COLO829 (cell line): ENCODE measurements at places on chromosomes 4 and X.

GRCh38 chr4:107619066-107619465 lies 101.0 kb downstream of the PAPSS1 start:
- DNase-seq: no peak

GRCh38 chr4:176792326-176793059 lies at the start of gene VEGFC:
VEGFC (minus strand) TSS chr4:176792922; CDS start chr4:176792311, 611 bp downstream.
- no peak for DNase-seq

- DNase-seq: no peak
These were observed 68.7 kb downstream of the SORCS2 start for GRCh38 chr4:7261087-7261486.

DNA sequence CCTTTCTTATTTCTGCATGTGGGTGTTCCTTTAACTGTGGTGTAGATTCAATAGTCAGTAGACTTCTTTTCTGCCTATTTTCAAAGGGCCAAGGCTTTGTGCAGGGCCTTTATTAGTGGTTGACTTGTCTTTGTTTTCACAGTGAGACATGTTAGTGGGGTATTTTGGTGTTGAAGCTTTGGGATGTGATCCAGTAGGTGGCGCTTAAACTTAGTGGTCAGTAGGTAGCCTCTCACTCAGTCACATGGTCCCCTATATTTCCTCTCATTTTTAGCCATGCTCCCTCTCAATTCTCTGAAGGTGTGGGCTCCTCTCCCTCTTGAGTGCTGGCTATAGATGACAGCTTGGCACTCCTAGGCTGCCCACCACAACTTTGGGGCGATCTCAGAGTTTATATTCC lies 23.4 kb upstream of the SLC10A7 start:
- no peak for DNase-seq

DNA sequence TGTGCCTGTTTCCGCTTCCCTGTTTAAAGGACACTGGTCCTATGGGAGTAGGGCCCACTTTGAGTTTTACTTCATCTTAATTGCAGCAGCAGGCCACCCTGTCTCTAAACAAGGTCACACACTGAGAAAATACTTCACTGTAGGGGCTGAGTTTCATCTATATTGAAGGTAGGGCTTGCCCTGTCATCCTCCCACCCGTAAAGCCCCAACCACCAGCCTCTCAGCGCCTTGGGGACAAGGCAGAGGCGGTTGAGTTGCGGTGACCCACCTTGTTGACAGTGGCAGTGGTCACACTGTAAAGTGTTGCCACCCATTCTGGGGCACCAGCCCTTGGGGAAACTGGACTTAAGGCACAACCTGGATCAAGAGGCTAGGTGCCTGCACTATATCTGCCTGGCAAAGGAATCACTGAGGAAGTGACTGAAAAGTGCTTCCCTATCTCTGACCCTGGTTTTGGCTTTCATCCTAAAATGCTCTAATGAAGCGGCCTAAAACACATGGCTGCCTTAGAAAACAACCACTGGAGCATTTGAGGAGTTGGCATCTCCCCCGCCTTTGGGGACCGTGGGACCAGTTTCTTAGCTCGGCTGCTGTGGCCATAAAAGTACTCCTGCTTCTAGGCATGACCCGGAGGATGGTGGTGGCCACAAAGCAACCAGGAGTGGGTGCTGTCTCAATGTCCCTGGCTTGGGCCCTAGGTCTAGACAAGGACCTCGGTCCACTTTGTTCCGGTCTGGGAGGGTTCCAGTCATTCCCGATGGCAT lies 7.8 kb upstream of the WDR1 start:
- DNase-seq: no peak

- no peak for DNase-seq
These were observed 51.7 kb downstream of the ADGRG2 start for GRCh38 chrX:19070555-19070994.

- DNase-seq: no peak
These were observed 2.0 kb upstream of the PGK1 start for GRCh38 chrX:78102091-78102490.

DNA sequence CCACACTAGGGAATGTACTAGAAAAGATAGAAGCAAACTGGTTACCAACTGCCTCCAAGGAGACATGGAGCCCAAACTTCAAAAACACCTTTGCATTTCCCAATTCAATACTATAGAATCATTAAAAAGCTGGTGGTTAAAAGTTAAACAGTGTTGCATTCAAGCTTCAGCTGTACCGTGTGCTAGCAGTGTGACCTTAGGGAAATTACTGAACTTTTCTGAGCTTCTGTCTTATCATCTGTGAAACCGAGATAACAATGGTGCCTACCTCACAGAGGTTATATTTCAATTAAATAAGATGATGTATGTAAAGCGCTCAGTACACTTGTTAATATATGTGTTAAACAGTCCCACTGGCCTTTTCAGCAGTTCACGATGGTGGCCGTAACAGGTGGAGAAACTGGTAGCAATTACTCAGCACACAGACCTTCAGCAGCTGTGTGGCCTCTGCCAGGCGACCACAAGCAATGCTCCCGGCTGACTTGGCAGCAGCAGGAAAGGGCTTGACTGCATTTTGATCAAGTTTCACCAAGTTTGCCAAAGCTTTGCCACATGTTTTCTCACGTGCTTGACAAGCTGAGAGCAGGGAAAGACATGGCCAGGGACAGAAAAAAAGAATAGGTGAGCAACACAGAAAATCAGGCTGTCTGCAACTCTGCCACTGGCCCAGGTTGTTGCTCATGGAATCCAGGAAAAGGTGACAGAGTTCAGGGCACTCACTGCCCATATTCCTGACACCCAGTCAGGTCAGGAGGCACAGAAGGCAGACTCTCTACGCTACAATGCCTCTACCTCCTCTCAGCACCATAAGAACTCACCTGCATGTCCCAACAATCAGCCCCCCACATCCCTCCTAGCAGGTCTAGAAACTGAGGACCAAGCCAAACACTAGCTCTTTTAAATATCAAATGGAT lies 72.1 kb downstream of the PARM1 start:
- no peak for DNase-seq

- DNase-seq: no peak
These were observed 62.9 kb downstream of the MID1IP1 start for GRCh38 chrX:38864165-38864564.

DNA sequence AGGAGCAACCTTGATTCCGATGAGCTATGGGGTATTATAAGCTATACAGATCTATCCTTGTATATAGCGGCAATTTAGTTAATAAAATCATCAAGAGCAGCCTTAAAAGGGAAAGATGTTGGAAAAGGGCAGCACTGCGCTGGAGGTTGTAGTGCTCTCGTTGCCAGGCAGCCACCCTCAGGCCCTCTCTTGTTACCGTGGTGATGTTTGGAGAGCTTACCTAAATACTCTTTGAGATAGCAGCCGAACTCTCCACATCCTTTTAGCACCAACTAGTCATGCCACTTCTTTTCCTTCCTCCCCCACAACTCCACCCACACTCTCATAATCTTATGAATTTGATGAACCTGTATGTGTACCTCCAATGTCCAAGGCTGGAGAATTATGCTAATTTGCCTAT lies 3.8 kb upstream of the RADX start:
- no peak for DNase-seq

- no peak for DNase-seq
These were observed 53.9 kb upstream of the MMAA start for GRCh38 chr4:145565328-145565727.

DNA sequence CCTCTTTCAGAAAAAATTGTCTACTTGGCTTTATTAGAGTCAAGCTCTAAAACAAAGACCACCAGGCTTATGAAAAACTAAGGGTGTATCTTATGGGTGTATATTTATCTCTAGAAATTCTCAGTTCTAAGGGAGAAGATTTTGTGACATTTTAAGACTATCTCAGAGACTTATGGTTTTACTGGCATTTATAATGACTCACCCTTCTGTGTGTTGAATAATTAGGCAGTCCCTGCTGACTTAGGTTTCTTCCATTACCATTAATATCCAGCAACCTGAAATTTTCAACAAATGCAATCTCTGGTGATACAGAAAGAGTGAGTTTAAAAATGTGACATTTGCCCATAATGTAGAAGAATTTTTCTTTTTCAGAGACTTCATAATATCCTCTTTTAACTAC lies 1015.0 kb upstream of the AGA start:
- no peak for DNase-seq

DNA sequence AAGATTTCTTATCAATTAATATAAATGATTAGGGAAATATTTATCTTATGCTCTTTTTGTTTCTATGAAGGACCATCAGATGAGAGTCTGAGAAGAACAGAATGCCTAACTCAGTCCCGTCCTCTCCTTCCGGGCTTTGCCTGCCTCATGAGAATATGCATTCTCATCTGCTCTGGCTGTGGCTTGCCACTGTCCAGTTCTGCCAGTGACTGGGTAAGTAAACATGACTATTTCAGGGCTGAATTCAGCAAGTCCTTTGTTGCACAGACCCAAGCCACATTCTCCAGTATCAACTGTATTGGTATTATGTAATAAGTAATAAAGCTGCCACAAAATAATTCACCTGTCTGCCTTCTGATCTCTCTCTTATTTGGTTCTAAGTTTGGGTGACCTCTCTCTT lies 110.7 kb downstream of the WDFY3 start:
- peak; percentile 6 for DNase-seq

GRCh38 chrX:81377329-81377728 lies 175.4 kb downstream of the SH3BGRL start:
- peak; percentile 7 for DNase-seq

GRCh38 chr4:123603165-123603564 lies 206.6 kb downstream of the SPRY1 start:
- no peak for DNase-seq

GRCh38 chr4:16337936-16338335 lies 111.7 kb upstream of the TAPT1 start:
- no peak for DNase-seq

GRCh38 chr4:89298155-89298554 lies 9.4 kb downstream of the GPRIN3 start:
- no peak for DNase-seq

DNA sequence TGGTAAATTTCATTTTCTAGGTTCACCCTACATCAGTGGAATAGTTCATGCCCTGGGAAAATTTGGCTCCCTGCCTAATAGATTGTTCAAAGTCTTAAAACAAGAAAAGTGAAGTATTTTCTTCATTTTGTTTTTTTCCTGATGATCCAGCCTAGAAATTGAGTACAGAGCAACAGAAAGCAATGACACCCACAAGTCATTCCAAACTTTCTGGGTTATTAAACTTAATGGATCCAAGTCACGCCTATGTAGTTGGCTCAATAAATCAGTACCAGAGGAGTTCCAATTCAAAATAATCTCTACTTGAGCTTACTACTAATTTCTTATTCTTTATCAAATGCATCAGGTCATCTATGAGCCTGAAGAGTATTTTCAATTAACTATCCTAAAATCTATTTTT lies 937.6 kb upstream of the SLIT2 start:
- no peak for DNase-seq

- DNase-seq: no peak
These were observed 288.0 kb upstream of the SFRP2 start for GRCh38 chr4:154076921-154077320.

DNA sequence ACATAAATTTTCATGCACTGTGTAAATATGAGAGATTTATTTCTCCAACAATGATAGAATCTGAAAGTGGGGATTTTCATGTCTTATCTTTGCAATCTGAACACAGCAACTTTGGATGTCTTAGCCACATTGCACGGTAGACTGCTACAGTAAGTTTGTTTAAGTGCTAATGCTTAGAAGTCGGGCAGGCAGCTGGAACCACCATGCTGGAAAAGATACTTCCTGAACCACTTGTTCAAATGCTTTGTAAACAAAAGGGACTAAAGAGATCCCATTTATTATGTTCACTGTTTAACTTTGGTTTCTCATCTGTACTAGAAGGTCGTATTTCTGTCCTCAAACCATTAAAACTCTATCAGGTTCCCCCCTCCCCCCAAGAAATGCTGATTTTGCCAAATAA lies 555.9 kb upstream of the DIPK2B start:
- DNase-seq: no peak

DNA sequence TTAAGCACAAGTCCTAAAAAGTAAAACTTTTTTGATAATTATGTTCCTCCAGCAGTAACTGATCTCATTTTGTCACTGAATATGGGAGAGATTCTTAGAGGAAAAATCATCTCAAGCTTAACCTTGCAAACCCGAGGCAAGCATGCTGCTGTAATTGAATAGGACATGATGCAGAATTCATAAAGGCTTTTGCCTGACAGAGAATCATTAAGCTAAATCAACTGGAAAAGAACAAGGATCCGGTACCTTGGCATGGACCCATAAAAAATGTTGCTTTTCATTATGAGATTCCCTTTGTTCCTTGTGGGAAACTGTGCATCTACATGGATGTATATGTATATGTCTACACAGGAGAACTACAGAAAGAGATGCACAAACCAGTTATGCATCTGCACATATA lies 149.1 kb downstream of the PAPSS1 start:
- DNase-seq: no peak

DNA sequence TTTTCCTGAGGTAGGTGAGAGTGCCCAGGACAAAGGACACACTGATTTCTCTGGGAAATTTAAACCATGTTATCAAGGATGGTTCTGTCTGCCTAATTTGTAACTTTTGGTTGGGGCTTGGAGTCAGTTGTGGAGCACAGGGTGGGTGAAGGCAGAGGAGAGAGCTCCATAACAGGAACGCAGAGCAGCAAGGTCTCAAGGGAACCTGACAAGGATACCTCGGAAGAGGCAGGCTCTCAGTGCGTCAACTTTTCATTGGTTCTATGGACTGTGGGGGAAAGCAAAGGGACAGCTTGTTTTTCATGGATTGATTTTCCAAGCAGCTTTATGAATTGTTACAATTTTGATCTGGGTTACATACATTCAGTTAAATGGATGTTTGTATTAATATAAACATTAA lies 110.4 kb downstream of the SLIT2 start:
- DNase-seq: no peak

DNA sequence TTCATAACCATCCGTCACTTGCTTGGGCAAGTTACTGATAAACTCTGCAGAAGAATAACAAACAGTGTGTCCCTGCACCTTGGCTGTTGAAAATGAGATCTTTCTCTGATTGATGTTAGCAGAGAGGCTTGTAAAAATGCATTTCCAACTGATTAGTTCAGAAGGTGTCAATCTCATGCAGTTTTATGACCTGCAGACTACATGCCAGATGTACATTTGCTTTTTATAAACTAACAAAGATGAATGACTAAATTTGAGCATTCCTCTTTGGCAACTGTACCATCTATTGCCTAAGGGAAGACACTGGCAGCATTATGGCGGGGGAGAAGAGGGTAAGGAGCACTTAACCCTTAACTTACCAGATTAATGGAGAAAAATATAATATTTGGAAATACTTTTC lies 192.8 kb downstream of the DCTD start:
- DNase-seq: no peak

DNA sequence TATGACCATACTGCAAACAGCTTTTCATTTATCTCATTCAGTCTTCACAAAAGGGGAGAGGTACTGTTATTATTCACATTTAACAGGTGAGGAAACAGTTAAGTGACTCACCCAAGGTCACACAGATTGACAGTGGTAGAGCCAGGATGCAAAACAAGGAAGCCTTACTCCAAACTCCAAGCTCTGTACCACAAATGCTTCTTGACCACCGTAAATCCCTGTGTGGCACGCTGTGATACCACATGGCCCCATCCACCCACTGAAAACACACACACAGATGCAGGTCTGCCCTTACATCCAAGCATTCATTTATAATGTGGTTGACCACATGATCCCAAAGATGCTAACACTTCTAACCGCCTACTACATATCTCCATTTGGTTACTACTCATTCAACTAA lies 129.5 kb downstream of the TSPAN5 start:
- no peak for DNase-seq
